ENCODE measurements at places on chromosomes 4 and X. TPM values are rescaled to one million over a fixed set of nuclear protein-coding genes. Genes with fewer than 3 reads are reported as not detected.

USP46 gene
- 60.0 TPM for total RNA-seq

CSAG3 gene
- not detected for total RNA-seq

ANK2 gene
- total RNA-seq: 574 TPM

CYTL1 gene
- 0.49 TPM for total RNA-seq

SLC2A9 gene
- 1.7 TPM for total RNA-seq

STATH gene
- not detected for total RNA-seq

CDKL2 gene
- 41.8 TPM for total RNA-seq

TRIM2 gene
- total RNA-seq: 744 TPM

PRDM8 gene
- 26.1 TPM for total RNA-seq

Data from temporal lobe (tissue), 4 donors.